Activated effector memory CD4-positive, alpha-beta T cell treated with Interleukin-2 at 50 U/mL for 16 hours (primary cell): ENCODE measurements at places on chromosomes 11 and 22.

GRCh38 chr11:64539239-64539638, 51.8 kb upstream of the SLC22A12 start:
- DNase-seq: no peak

GRCh38 chr11:14315130-14315529, 43.9 kb downstream of the RRAS2 start:
- DNase-seq: no peak

GRCh38 chr11:84157639-84158038, 871.5 kb upstream of the CCDC90B start:
- no peak for DNase-seq

DNA sequence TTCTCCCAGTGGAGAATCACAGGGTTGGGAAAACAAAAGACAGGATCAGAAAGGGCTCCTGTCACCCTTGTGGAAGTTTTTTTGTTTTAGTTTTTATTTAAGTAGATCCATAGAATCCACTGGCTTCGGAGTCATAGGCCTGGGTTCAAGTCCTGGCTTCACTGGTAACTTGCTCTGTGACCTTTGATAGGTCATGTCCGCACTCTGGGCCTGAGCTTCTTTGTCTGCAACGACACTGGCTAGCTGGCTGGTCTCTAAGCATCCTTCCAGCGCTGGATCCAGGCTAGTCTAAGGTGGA, 1.4 kb downstream of the ZFTA start:
- no peak for DNase-seq

DNA sequence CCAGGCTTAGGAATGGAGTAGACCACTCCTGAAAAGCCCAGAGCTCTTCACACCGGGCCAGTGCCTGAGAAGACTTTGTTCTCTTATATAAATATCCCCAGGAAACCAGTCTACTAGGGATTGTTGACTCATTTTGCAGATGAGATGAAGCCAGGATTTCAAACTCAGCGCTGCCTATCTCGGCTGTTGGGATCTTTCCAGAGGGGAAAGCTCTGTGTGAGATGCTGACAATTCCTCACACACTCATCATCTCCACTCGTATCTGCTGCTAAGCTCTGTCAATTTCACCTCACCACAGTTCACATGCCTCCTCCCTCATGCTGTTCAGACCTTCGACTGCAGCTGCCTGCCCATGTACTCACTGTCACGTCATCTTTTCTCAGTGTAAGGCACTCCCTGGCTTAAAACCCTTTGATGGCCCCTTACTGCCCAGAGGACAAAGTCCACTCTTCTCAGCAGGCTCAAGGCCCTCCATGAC, 12.5 kb downstream of the USH1C start:
- DNase-seq: no peak

DNA sequence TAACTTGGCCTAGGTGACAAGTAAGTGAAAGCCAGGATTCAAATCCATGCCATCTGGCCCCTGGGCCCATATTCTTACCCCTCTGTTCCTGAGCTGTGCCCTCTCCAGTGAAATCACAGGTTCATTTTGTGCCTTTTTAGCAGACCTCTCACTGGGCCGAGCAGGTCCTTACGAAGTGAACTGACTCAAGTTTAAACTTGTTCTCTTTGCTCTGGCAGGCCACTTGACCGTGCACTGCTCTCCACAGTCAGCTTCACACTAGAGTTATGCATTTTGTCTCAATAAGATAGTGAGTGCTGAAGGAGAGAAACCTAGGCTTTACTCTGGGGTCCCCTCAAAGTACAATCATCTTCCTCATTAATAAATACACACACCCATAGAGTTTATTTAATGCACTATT, 40.7 kb downstream of the ARFGAP3 start:
- DNase-seq: no peak

GRCh38 chr11:18703001-18703763, 4.6 kb downstream of the TMEM86A start:
- no peak for DNase-seq

- DNase-seq: no peak
These were observed 143.4 kb downstream of the C11orf91 start for GRCh38 chr11:33557201-33557600.

- DNase-seq: no peak
These were observed 16.2 kb downstream of the SLC37A2 start for GRCh38 chr11:125079151-125079877.

GRCh38 chr11:120581313-120581712, 69.8 kb downstream of the GRIK4 start:
- DNase-seq: no peak

DNA sequence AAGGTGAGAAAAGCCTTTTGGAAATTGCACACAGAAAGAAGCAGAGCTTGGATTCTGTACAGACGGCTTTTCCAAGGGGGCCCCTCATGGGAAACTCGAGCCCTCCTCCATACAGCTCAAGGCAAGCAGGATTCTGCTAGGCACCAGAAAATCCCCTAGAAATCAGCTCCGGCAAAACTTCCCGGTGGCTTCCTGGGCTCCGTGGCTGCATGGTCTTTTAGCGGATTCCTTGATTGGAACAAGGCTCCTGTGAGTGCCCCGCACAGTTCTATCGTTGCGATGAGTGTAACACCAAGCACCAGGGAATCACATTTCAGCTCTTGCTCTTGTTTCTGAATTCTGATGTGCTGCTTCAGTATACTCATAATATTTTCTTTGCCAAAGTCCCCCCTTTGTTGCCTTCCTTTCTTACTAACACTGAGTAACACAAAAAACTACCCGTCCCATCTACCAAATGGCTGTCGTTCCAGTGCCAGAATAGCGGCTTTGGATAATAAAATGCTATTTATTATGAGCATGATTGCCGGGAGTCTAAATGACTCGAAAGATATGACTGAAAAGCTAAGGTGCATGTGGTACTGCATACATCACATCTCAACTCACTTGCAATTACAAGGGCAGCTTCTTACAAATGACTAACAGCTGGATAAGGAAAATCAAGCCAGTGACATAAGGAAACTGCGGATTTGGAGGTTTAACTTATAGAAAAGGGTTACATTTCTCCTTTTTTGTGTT, 494.1 kb downstream of the DLG2 start:
- DNase-seq: no peak

- no peak for DNase-seq
These were observed 30.8 kb upstream of the PICK1 start for GRCh38 chr22:38026130-38027111.
